ENCODE measurements at places on chromosomes 11 and 22.

- DNase-seq, result no peak
These were observed 48.7 kb downstream of the KCNQ1OT1 start for GRCh38 chr11:2651054-2651617.

DNA sequence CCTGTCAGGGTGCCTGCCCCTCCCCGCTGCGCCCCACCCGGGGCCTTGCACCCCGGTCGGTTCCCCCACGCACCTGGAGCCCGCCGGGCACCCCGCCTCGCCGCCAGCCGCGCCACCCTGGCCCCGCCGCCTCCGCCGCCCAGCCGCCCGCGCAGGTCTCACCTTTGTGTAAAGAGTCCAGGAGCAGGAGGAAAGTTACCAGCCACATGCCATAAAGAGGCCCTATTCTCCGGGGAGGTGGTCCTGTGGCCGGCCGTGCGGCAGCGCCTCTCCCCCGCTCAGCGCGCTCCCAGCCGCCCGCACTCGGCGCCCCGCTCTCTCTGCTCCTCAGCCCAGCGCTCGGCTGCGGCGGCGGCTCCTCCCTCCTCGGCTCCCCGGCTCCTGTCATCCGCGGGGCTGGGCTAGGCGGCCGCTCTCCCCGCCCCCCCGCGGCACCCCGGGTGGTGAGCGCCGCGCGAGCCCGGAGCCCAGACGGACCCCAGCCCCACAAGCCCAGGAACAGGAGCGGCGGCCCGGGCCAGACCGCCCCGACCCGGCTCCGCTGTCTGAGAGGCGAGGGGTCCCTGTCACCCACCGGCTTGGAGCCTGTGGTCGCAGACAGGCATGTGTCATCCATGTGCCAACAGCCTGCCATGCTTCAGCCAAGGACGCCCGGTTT lies at the start of gene DSCAML1:
DSCAML1 (minus strand) TSS at position 345 of the 658 bp plus-strand sequence; CDS start at position 208, 137 bp downstream.
- peak; percentile 36 for DNase-seq

- DNase-seq, result no peak
These were observed 12.0 kb upstream of the EXT2 start for GRCh38 chr11:44083433-44083832.

DNA sequence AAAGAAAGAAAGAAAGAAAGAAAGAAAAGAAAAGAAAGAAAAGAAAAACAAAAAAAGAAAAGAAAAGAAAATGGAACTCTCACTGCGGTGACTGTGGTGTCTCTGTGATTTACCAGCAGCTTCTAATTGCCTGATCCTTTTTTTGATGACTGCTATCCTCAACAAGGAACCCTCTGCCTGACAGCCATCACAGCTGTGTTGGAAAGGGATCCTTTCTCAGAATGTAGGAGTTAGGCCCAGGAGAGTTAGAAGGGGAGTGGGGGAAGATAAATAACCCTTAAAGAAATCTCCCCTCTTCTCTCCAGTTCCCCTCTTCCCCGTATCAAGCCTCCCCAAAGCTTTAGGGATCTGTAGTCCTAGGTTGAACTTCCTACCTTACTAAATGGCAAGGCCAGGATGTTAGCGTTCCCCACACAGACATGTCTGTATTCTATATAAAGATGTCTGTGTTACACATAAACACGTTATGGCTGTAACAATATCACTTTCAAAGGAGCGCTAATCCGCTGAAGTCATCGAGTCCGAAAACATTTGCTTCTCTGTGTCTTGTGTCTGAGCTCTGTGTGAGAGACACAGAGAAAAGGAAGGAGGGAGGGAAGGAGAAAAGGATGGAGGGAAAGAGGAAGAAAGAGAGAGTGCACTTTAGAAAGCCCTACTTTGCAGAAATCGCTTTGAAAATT lies 26.8 kb upstream of the WT1 start:
- DNase-seq, result no peak

- no peak for DNase-seq
These were observed 61.4 kb upstream of the LRRC55 start for GRCh38 chr11:57120192-57120965.

Measured in T-helper 9 cell (primary cell).